ENCODE measurements at places on chromosomes 1 and 21.

DNA sequence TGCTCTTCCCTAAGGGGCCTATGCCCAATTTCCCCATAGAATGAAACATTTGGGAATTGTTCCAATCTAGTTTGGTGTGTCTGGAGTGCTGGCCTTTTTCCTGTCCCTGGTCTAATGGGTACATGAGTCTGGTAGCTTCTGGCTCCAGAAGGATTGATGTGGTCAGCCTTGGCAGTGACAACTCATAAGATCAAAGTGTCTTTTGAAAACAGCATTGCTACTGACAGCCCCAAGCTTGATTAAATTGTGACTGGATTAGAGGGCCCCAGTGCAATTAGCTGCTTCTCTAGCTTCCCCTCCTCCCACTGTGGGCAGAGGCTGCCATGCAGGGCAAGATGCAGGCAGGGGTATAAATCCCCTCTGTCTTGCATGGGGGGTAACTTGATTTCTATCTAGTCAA lies 130.9 kb downstream of the UCK2 start:
- no peak for DNase-seq

DNA sequence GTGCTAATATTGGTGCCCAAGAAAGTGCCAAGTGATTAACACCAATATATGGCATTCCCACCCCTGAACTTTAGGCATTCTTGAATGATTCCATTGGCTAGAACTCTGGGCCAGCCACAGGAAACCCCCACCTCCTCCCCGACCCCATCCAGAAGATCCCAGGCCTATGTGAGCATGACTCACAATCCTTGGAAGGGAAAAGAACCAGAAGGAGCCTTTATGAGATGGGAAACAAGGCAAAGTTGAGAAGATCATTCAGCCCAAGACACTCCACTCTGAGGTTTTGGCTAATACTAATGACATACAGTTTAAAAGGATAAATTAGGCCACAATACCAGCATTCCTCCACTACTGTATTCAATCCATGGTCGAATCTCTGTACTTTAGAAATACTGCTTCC lies 21.8 kb downstream of the ELK4 start:
- DNase-seq: no peak

GRCh38 chr1:5926686-5927435 lies 65.4 kb downstream of the NPHP4 start:
- no peak for DNase-seq

GRCh38 chr1:214847071-214847810 lies 235.3 kb upstream of the KCNK2 start:
- no peak for DNase-seq

- DNase-seq: no peak
Observed at GRCh38 chr1:197314682-197315081, 46.6 kb downstream of the CRB1 start.

DNA sequence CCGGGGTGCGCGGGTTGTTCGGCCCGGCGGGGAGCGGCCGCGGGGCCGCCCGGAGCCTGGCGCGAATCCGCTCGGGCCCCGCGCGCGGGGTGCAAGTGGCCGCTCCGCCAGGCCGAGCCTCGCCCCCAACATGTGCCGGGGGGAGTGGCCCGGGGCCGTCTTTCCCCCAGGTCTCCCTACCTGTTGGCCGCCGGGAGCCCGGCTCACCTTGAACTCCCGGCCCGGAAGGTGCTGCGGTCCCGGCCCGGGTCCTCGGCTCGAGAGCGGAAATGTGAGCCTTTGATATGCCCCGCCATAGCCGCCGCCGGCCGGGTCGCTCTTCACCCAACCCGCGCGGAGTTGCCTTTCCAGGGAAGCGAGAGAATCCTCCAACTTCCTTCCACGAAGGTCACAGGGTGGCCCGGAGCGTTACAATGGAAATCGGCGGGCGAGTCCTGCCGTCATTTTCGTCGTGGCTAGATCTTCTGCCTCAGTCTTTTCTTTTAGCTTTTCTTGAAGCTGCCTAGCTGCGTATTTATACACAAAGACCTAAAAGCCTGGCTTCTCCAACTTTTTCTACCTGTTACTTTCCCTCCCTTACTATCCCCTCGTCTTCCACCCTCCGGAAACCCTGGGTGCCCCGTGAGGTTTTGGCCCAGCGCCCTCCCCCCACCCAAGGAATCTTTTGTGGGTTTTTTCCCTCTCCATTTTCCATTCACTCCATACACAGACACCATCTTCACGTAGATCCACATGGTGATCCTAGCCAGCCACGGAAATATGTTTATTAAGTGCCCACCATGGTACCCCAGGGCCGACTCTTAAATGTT lies 867 bp downstream of the PTGFRN start:
- DNase-seq: no peak

GRCh38 chr1:9324246-9325096 lies 31.8 kb downstream of the SPSB1 start:
- no peak for DNase-seq

DNA sequence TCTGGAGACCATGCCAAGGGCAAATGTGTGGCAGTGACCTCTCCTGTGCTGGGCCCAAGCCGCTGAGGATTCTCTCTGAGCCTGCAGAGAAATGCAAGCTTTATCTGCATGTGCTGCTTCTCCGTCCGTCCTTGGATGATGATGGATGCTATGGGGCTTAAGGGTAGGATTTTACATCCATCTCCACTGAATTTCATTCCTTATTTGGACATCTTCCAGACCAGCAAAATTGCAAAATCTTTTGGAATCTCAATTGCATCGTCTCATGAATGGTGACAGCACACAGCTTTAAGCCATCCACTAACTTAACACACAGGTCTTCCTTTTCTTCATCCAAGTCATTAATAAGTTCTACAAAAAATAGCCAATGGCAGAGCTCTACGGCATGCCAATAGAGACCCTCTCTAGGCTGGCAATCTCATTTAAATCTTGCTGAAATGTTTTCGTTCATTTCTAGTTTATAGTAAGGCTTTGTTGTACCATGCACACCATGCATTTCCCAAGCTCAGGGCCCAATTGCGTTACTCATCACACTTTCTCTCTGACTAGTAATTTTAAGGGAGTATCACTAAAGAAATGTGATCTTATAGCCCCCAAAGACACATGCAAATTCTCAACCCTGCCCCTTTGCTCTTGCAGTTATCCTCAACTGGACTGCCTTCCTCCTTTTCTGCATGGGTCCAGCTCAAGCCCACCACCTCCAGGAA lies 11.1 kb downstream of the BATF3 start:
- no peak for DNase-seq

- no peak for DNase-seq
Observed at GRCh38 chr1:45686015-45686287, 382 bp downstream of the GPBP1L1 start.

DNA sequence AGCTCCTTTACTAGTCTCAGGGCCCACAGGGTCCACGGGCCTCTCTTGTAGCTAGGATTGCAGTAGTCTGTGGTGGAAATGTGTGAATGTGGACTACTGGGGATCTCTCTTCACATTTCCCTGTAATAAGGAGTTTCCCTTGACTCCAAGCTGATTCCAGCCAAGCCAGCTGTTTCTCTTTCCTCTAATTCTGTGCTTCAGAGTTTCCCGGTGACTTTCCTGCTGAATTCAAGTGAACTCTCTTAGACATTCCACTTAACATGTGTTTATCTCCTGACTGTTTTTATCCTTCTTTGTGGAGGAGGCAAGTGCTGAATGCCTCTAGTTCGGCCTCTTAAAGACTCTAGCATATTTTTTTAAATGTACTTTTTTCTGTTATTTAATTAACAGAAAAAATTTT lies 354.0 kb upstream of the RGS18 start:
- DNase-seq: no peak

DNA sequence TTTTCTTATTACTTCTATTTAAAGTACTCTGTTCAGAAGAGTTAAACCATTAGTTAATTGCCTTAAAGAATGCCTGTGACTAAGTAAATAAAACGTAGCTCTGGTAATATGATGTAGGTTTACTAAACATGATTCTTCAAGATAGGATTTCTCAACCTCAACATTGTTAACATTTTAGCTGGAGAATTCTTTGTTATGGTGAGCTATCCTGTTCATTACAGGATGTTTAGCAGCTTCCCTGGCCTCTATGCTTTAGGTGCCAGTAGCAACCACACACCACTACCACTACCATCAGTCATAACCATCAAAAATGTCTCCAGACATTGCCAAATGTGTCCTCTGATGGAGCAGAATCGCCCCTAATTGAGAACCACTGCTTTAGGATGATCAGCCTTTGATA lies 10.7 kb downstream of the RPF1 start:
- no peak for DNase-seq

DNA sequence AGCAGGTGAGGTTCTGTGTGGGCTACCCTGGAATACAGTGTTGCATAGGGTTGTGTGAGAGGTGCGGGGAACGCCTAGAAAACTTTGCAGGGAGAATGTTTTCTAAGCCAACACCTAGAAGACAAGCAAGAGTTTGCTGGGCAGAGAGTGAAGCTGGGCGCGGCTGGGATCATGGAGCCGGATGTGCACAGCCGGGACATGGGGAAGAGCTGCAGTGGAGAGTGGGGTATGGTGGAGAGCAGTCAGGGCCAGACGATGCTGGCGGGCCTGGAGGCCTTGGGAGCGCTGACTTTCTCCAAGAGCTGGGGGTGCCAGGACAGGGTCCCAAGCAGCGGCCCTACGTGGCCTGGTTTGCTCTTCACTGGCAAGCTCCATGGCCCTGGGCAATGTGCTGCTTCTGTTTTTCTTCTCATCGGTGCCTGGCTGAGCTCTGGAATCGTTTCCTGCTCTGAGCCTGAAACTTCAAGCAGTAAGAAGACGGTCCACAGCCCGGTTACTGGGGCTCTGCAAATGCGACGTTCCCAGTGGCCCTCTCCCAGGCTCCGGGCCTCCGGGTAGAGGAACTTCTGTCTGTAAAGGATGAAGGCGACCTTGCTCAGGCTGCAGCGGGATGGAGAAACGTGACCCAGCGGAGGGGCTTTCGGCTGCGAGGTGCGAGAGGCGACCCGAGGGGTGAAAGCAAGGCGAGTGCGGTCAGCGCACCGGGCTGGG lies 51.9 kb upstream of the CD34 start:
- DNase-seq: no peak

DNA sequence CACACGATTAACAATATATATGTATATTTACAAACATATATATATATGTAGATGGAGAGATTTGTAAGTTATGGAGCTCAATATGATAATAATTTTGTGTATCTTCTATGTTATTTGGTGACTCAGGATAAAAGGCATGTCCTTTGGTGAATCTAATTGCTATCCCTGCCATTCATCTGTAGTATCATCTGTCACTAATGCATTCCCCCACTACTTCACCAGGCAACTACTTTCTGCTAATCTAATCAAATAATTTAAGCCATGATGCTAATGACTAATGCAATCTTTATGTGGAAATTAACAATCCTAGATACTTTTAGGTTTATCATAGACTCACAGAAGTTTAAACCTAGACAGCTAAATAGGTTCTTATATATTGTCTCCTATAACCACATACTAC lies 1074.5 kb downstream of the PLA2G4A start:
- no peak for DNase-seq

- DNase-seq: no peak
Observed at GRCh38 chr1:30795026-30795425, 37.5 kb upstream of the LAPTM5 start.

- DNase-seq: no peak
Observed at GRCh38 chr1:98056781-98057180, 135.9 kb upstream of the DPYD start.

DNA sequence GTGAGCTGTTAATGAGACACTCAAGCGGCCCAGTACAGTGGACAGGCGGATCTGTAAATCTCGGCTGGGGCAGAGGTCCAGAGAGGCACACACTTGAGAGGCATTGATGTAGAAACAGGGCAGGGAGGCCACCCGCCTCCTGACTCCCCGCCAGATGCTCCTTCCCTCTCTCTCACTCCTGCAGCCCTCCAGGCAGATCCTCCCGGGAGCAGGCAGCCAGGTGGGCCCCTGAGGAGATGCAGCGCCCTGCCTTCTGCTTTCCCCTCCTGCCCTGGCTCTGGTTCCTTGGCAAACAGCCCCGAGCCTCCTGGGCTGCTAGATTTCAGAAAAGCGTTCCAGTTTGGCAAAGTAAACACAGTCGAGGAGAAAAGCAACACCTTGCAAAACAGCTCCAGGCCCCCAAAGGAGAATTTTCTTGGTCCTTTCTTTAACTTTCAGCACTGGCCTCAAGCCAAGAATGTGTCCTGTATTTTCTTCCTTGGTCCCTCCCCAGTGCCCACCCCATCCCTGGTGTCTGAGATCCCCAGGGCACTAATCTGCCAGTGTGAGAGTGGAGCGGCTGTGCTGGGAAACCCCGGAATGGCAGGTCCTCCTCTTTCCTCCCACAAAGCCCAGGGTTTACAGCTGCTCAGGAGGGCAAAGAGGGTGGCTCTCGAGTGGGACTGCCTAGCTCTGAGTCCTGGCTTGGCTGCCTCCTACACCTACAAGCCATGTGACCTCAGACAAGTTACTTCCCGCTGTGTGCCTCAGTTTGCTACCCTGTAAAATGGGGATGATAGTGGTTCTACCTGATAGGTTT lies 29.4 kb upstream of the IFNLR1 start:
- DNase-seq: no peak

- no peak for DNase-seq
Observed at GRCh38 chr1:6947952-6948351, 162.7 kb downstream of the CAMTA1 start.

GRCh38 chr1:95223110-95223509 lies 10.9 kb upstream of the RWDD3 start:
- no peak for DNase-seq

DNA sequence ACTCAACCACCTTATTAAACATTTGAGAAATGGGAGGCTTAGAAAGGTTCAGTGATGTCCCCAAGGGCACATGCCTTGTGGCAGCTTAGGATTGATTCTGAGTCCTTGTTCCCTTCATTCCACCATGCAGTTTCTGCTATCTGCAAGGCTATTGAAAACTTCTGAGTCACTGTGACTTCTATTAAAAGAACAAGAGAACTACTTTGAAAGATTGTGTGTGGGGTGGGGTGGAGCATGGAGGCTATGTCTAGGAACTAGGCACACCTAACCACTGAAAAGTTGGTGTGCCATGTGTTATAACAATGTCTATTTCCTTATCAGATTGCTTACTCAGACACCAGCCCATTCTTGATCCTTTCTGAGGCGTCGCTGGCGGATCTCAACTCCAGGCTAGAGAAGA lies 10.8 kb downstream of the MTARC1 start:
- DNase-seq: peak; percentile 38

DNA sequence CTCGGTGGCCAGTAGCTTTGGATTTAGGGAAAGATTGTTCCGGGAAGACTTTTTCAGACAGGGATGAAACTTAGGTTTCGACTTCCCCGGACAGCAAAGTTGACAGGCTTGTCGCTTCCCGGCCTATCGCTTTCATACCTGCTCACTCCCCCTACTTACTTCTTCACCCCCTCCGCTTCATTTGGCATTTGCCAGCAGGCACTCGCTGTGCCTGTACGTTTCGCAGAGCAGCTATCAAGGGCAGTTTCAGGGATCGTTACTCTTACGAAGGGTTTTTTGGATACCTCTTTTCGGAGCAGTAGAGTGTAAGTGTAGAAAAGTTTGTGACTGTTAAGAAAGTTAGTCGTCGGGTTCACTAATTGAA lies 393 bp downstream of the BLZF1 start:
- DNase-seq: no peak

GRCh38 chr1:51927029-51927428 lies 48.5 kb upstream of the NRDC start:
- no peak for DNase-seq
